ENCODE measurements at places on chromosomes 13 and 19. TPM values are rescaled to one million over a fixed set of nuclear protein-coding genes. Genes with fewer than 3 reads are reported as not detected.

The C5AR2 gene
- total RNA-seq: not detected

The RHPN2 gene
- 15.3 TPM for total RNA-seq

The CYP4F3 gene
- not detected for total RNA-seq

The LACC1 gene
- 5.2 TPM for total RNA-seq

The SAMD4B gene
- total RNA-seq: 80.2 TPM

The DACH1 gene
- 2.1 TPM for total RNA-seq

The SIGLEC5 gene
- not detected for total RNA-seq

The GPR18 gene
- not detected for total RNA-seq

The ZNF600 gene
- total RNA-seq: 6.1 TPM

The FBXO46 gene
- 10.5 TPM for total RNA-seq

The FCAR gene
- not detected for total RNA-seq

The ZNF575 gene
- 0.14 TPM for total RNA-seq

The PLA2G4C gene
- total RNA-seq: 6.7 TPM

The IZUMO2 gene
- total RNA-seq: not detected

The PSMD8 gene
- total RNA-seq: 326 TPM

The RAB20 gene
- total RNA-seq: 11.2 TPM

The MED29 gene
- total RNA-seq: 21.0 TPM

The SERP2 gene
- 3.4 TPM for total RNA-seq

The ICAM5 gene
- 16.2 TPM for total RNA-seq

The ZNF71 gene
- total RNA-seq: 8.1 TPM

The P2RY11 gene
- total RNA-seq: 1.3 TPM

The PLPPR3 gene
- total RNA-seq: not detected

The PSG6 gene
- total RNA-seq: not detected

The ADGRL1 gene
- total RNA-seq: 2.8 TPM

The NDUFA7 gene
- total RNA-seq: 22.6 TPM

The TNNI3 gene
- total RNA-seq: not detected

The PRKCG gene
- not detected for total RNA-seq

The ZNF850 gene
- total RNA-seq: 9.2 TPM

The ZNF266 gene
- total RNA-seq: 5.3 TPM

The ERICH6B gene
- not detected for total RNA-seq

The KMT5C gene
- total RNA-seq: 7.9 TPM

The PBX4 gene
- total RNA-seq: not detected

The RNF17 gene
- total RNA-seq: 0.88 TPM

The CHAMP1 gene
- 16.2 TPM for total RNA-seq

The FUT1 gene
- total RNA-seq: under 0.01 TPM

The PSMC4 gene
- 218 TPM for total RNA-seq

The TFDP1 gene
- 117 TPM for total RNA-seq

The CCL25 gene
- total RNA-seq: not detected

The ZIK1 gene
- total RNA-seq: 15.3 TPM

The LYPD3 gene
- 0.43 TPM for total RNA-seq

The ZNF823 gene
- total RNA-seq: 5.2 TPM

The SYDE1 gene
- total RNA-seq: 26.5 TPM

The GNG7 gene
- total RNA-seq: 0.44 TPM

The TYROBP gene
- not detected for total RNA-seq

The SELENOV gene
- total RNA-seq: not detected

The GPR4 gene
- total RNA-seq: under 0.01 TPM

The ZNF610 gene
- total RNA-seq: 1.1 TPM

The CCDC122 gene
- 3.7 TPM for total RNA-seq

The ZNF382 gene
- 10.9 TPM for total RNA-seq

The LRRC63 gene
- not detected for total RNA-seq

The LINGO3 gene
- total RNA-seq: under 0.01 TPM

All from placental pericyte (primary cell).